ENCODE measurements at places on chromosomes 7 and 10.

- DNase-seq: no peak
These were observed 52.5 kb upstream of the WNT16 start for GRCh38 chr7:121276313-121276712.

DNA sequence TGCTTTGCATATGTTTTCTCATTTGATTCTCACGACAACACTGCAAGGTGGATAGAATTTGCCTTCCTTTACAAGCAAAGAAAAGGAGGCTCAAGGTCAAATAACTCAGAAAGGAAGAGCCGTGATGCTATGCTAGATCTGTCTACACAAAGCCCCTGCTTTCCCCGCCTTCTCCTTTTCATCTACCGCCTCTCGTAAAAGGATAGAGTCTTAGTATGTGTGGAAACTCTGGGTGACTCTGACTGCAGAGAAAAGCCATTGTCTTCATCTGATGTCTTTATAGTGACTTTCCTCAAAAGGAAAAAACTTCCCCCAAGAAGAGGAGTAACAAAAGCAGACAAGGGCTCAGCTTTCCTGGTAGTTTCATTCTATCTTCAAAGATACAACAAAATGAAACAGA is 292.7 kb downstream of the ACTR3B start:
- DNase-seq: no peak

DNA sequence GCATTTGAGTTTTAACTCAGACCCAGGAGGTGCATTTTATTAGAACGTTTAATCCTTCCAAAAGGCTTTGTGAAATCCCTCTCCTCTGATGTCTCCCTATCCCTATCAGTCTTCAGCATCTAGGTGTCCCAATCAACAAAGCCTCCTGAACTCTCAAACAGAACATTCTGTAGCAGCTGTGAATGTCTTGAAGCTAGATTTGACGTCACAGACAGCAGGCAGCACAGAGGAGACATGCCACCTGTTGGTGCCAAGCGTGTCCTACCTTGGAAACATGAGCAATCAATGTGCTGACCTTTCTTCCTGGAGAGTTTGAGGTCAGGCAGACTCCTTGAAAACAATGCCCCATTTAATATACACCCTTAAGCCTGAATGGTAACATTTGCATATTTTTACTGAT is 125.5 kb downstream of the RNLS start:
- no peak for DNase-seq

GRCh38 chr10:117166418-117167345 is 28.6 kb upstream of the VAX1 start:
- DNase-seq: no peak

GRCh38 chr7:43454936-43455518 is 127.9 kb upstream of the STK17A start:
- DNase-seq: peak; percentile 47

GRCh38 chr10:131982185-131982756 is 548 bp upstream of the BNIP3 start:
- DNase-seq: no peak

- DNase-seq: peak; percentile 37
These were observed 293.5 kb upstream of the IMMP2L start for GRCh38 chr7:111855842-111856227.

DNA sequence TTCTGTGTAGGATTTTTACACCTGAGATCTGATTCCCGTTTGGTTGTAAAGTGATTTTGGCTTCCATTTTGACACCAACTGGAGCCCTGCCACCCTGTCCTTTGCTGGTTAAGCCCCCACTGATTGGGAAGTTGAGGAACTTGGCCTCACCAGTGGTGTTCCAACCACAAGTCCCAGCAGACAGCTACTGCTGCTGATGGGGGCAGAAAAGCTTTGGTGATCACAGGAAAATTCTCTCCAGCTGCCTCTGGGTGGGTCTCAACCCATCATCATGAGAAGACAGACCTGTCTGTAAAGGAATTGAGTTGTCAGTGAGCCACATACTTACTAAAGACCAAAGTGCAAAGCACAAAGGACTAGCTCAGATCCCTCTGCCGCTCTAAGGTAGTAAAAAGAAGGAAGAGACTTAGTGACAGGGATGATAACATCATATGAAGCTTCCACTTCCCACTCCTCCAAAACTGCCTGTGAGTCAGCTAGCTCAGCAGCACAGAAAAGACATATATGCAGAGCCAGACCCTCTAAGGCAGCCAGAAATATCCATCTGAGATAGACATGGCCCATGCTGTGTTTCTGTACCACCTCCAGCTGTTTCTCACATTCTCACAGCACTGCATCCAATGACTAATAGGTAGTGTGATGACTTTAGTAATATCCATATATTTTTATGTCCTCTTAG is 22.4 kb upstream of the LRRC17 start:
- DNase-seq: peak; percentile 79

- peak; percentile 84 for DNase-seq
These were observed 34.4 kb downstream of the ZC3HAV1 start for GRCh38 chr7:139075031-139075652.

GRCh38 chr7:153943457-153943856 is 108.7 kb upstream of the DPP6 start:
- no peak for DNase-seq

- peak; percentile 92 for DNase-seq
These were observed 50.5 kb upstream of the FOXK1 start for GRCh38 chr7:4631380-4632179.

- no peak for DNase-seq
These were observed 39.5 kb upstream of the STOX1 start for GRCh38 chr10:68787813-68788212.

DNA sequence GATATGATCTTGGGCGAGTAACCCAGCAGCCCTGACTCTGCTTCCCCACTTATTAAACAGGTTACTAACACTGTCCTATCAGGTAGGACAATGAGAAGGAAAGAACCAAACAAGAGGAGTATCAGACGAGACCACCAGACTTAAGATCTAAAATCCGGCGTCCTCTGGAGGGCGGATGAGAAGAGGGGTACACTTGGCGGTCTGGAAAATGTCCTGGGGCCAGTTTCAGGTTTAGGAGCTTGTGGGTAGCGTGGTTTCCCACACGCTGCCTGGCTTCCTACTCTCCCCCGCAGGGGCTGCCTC is 635 bp downstream of the ZNF32 start:
- no peak for DNase-seq

DNA sequence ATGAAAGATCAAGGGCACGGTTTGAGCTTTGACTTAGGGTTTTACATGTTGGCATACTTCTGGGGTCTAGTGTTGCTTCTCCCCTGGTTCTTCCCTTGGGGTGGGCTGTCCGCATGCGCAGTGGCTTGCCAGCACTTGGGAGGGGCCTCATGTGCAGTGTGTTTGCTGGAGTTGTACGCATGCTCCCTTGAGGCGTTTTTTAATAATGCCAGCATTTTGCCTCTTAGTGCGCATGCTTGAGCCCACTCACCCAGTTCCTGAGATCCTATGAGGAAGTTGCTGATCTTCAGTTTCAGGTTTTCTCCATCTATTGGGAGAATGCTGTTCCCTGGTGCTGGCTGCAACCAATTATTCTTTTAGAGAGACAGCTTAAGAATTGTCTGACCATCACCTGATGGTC is 113.4 kb upstream of the GPR141 start:
- no peak for DNase-seq

DNA sequence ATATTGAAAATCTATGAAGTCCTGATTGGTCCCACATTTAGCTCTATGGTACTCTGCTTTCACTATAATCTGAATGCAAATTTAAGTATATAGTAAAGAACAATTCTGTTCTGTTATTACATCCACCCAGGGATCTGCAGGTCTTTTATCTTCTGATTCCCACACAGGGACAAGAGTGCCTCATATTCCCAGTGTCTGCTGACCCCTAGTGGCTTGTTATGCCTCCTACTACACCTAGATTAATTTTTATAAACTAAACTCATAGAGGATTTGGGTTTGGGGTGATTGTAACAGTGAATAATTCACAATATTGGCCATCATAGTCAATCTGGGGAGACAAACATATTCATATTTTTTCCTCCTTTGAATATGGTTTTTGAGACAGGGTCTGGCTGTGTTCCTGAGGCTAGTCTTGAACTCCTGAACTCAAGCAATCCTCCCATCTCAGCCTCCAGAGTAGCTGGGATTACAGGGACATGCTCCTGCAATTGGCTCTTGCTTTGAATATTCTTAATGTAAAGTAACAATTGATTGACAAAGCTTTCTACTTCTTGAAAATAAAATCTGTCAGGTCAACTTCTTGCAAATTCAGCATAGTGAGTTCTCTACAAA is 282.1 kb downstream of the KCND2 start:
- no peak for DNase-seq

GRCh38 chr7:82985144-82985802 is 177.4 kb downstream of the PCLO start:
- no peak for DNase-seq

GRCh38 chr10:31166606-31167005 is 134.9 kb upstream of the ZNF438 start:
- DNase-seq: no peak

- DNase-seq: peak; percentile 86
These were observed 9.0 kb upstream of the CUZD1 start for GRCh38 chr10:122854648-122855047.

DNA sequence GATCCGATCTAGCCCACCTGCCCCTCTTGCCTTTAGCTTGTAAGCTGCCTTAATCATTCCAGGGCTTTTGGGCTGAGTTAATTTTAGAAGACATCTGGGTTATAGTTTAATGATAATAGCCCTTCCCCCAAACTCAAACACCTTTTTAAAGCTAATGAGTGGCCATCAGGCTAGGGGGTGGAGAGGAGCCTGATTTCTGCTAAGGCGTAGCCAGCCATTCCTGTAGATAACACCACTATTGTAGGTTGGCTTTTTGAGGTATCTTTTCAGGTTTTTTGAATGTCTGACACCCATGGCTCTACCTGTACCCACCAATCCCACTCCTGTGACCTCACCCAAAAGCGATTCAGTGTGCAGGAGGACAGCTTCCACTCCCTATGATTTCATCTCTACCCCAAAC is 7.6 kb upstream of the SYPL1 start:
- DNase-seq: no peak

DNA sequence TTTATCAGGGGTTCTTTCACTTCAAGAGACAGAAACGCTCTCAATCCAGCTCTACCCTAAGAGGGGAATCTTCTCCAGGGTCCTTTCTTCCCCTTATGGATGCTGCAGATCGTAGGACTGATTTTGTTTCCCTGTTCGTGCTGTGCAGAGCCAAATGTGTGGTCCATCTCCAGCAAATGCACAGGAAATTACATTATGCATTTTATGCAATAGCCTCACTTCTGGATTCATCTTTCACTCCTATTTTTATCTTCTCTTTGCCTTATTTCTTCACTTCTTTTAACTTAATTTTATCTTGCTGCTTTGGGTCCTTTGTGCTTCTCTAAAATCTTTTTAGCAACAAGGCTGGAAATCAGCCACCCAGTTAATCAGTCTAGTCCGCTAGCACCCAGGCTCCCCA is 184.5 kb upstream of the INHBA start:
- DNase-seq: peak; percentile 15

GRCh38 chr10:116096526-116096925 is 176.5 kb downstream of the GFRA1 start:
- no peak for DNase-seq
